ENCODE measurements at places on chromosomes 4 and X.

- DNase-seq = no peak
Measured at GRCh38 chrX:13069771-13070416, 25.5 kb upstream of the FAM9C start.

DNA sequence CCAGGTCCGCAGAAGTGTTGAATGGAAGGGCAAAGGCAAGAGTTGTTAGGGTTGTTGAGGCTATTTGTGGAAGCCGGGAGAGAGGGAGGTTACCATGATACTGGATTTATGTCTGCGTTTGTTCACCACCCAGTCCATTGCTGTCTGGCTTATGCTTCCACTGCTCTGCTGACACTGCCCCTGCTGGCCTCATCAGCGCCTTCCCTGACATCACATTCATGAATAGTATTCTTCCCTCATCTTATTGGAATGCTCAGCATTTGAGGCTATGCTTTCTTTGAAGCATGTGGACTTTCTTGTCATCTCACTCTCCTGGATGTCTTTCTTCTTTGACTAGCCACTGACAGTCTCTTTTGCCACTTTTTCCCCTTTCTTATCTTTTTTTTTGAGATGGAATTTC is 10.3 kb downstream of the GNL3L start:
- DNase-seq = no peak

- DNase-seq = no peak
Measured at GRCh38 chr4:40301603-40302002, 33.5 kb upstream of the CHRNA9 start.

DNA sequence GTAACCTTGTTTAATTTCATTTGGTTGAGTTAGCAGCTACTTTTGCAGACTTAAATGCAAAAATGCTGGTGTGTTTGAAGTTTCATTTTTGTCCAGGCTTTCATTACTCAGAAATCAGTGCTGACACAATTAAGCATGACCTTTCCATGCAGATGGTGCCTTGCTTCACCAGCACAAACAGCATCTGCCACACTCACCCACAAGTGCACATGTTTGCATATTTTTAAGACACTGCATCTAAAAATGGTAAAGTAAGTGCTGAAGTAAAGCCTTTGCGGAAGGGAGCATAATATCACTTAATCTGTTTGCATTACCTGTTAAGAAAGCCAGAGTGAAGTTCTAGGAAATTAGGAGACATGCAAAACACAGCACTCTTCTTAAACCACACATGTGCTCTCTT is 7.3 kb upstream of the DAPP1 start:
- no peak for DNase-seq

GRCh38 chr4:25209702-25210101 is 24.1 kb upstream of the PI4K2B start:
- no peak for DNase-seq

DNA sequence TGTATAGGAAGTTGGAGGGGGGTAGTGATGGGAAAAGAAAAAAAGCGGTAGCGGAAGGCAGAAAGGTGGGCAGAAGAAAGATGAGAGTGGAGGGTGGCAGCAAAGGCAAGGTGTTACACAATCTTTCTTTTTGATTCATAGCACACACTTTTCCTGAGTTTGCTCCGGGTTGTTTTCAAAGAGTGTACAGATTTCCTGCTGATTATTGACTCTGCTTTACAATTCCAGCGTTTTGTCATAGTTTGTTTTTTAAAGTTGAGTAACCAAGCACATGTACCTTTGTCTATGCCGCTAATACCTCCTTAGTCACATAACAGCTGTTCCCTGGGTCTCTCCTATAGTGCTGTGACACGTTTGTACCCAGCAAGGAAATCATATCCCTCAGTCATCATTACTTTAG is 50.3 kb downstream of the AGA start:
- no peak for DNase-seq

DNA sequence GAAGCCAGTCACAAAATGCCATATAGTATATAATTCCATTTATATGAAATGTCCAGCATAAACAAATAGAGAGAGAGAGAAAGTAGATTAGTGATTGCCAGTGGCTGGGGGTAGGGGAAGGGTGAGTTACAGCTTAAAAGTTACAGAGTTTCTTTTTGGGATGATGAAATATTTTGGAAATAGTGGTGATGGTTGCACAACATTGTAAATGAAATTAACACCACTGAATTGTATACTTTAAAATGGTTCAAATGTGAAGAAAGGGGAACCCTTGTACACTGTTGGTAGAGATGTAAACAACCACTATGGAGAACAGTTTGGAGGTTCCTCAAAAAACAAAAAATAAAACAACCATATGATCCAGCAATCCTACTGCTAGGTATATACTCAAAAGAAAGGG is 131.2 kb upstream of the GPC4 start:
- no peak for DNase-seq

DNA sequence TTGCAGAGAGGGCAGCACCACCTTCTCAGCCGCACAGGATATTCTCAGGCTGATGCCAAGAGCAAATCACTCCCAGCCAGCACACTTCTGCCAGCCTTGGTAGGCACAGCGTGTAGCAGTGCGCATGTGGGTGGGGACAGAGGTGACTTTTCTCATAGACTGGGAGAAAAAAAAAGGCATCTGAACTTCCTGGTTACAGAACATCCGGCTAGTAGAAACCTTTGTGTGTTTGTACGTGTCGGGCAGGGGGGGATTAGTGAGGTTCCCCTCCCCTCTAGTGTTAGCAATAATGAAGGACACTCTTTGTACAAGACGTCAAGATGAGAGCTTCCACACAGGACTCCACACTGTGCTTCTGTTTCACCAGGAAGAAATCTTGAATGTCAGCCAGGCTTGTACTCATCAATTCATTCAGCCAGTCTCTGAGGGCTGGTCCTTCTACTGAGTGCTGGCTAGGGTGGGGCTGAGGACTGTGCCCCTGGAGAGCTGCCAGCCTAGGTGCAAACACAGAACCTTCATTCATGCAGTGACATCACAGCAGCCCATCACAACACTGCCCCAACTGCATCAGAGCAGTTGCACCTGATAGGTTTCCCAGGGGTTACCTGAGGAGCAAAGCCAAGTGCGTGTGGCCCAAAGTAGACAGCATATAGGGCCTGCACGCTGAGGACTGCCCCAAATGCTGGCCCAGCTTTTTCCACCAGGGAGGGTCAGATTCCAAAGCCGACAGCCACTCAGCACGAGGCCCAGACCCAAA is 34.7 kb downstream of the SLC25A5 start:
- no peak for DNase-seq

GRCh38 chr4:157803845-157804521 is 368.8 kb downstream of the GASK1B start:
- DNase-seq = no peak

DNA sequence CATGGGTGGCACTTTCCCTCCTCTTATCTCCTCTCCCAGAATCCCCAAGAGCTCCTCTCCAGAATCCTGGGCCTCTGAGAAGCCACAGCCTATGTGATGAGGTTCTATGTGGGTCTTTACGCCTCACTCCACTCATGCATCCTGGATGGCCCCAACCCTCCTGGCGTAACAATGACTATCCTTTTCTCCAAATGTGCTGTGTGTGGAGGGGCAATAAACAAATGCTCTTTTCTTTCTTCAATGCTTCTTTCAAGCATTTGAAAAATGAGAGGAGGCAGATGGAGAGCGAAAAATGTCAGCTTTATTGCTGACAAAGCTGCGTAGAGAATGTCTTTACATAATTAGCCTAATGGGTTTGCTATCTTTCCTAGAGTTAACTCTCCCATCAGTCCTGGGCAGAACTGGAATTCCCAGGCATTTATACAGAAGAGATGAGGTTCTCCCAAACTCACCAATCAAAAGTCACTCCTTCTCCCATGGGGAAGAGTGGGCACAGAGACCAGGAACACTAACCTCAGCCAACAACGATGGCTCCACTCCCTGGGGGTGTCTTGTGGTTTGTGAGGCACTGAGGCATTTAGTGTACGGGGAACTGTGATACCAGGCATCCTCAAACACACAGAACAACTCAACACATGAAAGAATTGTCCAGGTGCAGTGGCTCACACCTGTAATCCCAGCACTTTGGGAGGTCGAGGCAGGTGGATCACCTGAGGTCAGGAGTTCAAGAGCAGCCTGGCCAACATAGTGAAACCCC is 118.9 kb upstream of the SLC34A2 start:
- no peak for DNase-seq

DNA sequence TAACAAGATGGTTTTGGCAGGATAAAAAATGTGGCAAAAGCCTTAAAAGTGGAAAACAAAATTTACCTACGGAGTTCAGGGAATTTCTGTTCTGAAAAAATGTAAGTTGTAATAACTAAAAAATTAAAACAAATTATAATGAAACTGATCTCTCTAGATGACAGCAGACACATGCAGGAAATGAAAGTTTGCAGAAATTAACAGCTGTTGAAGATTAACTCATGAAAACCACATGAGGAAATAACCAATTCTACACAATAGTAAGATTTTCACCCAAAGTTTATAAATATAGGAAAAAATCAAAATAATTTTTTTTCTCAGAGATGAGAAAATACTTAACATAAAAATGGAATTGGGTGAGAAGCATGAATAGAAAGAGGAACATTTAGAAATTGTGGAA is 47.5 kb upstream of the UGT2B15 start:
- no peak for DNase-seq

DNA sequence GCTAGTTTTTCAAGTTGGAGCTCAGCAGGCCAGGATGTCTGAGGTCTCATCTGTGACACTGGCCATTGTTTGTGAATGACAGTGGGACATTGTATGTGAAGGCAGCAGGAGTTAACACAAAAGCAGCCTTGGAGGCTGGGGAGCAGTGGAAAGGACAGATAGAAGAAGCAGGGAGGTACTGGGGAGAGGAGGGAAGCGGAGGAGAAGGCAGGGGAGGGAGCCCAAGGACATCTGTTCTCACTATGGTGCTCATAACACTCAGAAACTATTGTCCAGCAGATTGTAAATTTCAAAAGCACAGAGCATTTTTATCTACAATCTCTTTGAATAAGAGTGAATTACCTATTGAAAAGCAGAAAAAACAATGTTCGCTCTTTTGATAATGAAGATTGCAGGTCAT is 253.6 kb upstream of the DIPK2B start:
- DNase-seq = no peak

DNA sequence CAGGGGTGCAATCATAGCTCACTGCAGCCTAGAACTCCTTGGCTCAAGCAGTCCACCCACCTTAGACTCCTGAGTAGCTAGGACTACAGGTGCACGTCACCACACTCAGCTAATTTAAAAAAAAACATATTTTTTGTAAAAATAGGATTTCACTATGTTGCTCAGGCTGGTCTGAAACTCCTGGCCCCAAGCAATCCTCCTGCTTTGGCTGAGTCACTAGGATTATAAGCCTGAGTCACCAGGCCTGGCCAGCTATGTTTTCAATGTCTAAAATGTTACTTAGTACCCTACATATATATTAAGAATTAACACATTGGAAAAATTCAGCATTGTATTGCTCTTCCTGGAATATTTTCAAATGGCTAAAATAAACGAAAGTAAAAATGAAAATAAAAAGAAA is 37.5 kb downstream of the PNPLA4 start:
- DNase-seq = no peak

- DNase-seq = no peak
Measured at GRCh38 chr4:135385830-135386581, 1184.4 kb upstream of the PABPC4L start.

GRCh38 chr4:54800831-54801530 is 143.2 kb downstream of the KIT start:
- DNase-seq = no peak

DNA sequence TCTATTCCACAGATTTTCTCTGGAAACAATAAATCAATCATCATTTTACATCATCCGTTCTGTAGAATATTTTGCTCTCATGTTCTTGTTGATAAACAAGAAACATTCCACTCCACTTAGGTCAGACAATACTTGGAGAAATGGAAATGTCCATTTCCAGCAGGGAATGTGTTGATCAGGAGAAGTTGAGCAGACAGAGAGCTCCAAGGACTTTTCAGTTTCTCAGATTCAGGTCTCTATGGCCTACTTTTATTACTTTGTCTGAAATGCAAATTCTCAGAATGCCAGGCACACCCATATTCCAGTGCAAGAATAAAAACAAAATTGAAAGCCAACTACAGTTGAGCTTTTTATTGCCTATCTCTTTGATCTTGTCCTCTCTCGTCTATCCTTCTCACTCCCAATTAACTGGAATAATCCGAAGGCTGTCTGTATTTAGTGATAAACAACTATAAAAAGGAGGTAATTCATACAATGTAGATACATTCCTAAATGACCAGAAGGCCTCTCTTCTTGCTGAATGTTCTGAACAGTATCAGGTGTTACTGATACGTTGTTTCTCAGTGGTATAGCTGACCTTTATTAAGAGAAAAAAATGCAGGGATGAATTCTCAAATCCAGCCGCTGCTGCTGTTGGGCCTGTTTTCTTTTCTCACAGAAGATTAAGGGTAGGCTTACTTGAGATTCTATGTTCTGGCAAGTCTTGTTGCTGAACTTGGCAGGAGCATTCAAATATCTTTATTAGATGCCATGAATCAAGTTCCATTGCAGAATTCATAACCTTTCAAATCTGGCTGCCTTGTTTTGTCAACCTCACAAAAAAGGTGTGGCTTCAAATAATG is 72.1 kb downstream of the HPGD start:
- no peak for DNase-seq

- no peak for DNase-seq
Measured at GRCh38 chr4:2082118-2082517, 23.0 kb downstream of the NAT8L start.

- DNase-seq = no peak
Measured at GRCh38 chrX:149398027-149398426, 107.1 kb downstream of the IDS start.

- no peak for DNase-seq
Measured at GRCh38 chr4:117156806-117157205, 71.4 kb upstream of the TRAM1L1 start.

DNA sequence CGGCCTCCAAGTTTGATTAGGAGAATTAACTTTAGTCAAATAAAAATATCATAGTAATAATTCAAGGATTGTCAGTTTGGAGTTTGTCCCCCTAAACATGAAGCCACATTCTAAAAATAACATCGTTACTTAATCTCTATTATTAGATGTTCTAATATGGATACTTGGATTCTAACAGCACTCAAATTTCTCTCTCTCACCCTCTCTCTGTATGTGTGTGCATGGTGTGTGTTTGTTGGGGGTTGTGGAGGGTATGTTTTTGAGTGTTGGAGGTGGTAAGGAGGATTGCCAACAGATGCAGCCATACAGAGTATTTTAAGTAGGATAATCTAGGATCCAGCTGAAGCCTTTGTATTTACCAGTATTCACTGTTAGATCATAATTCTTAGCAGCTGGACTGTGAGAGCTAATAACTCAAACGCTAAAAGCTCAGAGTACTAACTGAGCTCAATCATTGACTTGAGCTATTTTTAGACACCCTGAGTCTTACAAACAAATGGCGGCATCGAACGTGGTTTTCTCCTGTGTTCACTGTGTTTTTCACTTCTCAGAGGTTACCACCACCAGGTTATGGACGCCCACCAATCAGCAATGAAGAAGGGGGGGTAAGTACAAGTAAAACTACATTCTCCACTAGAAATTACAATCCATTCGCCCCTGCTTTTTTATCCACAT is 8.8 kb downstream of the ENAM start:
- no peak for DNase-seq

DNA sequence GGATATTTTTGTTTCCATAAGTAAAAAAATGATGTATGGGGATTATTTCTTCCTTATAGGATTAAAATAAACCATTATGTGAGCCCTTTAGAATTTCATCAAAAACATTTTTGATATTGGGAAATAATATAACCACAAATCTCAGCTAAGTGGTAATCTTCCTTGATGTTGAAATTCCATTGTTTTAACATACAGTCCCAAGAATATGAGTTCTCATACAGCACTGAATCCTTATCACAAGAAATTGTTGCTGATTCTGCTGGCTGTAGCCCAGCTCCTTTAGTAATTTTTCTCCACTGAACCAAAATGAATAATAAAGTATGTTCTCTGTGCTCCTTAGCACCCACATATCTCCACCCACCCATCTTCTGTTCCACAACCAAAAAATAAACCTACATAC is 41.9 kb upstream of the FAM47B start:
- no peak for DNase-seq
